ENCODE measurements at places on chromosomes 16 and 17.

DNA sequence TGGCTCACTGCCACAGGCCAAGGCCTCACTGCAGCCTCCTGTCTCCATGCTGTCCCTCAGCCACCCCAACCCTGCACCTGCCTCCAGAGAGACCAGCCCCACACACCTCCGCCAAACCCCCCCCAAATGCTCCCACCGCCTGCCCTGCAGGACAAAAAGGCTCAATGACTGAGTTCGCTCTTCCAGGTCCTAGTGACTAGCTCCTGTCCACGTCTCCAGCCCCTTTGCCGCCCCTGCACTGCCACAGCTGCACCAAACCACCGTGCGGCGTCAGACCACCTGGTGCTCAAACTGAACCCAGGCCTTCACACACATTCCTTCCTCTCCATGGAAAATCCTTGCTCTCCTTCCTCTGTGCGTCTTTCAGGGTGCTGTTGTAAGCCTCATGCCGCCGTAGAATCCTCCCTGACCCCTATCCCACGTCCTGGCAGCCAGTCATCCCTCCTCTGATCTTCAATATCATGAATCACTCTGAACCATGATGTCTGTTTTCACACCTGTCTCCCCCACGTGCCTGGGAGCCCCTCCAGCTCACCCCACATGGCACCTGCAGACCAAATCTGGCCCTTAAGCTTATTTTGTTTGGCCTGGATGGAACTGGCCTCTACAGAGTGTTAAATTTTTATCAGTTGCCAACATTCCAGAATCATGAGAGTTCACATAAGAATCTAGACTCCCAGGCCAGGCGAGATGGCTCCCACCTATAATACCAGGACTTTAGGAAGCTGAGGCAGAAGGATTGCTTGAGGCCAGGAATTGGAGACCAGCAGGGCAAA lies 4.3 kb upstream of the GSG1L start:
- no peak for DNase-seq

GRCh38 chr16:22732400-22732799 lies 81.6 kb upstream of the HS3ST2 start:
- DNase-seq, result no peak

DNA sequence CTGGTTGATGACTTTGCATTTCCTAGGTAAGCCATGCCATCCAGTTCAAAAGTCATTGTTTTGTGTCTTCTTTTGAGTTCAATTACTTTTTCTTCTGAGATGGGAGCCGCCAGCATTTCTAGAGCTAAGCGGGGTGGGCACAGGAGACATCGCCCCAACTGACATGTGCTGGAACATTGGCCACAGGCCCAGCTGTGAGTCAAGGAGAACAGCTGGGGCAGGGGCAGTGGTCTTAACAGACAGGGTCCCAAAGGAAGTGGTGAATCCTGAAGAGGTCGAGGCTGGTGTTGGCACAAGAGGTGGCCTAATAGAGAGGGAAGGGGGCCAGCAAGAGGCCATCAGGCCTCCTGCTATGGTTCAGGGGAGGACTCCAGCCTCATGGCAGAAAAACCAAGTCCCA lies 17.1 kb downstream of the RAB11FIP4 start:
- DNase-seq, result no peak

- DNase-seq, result no peak
Measured at GRCh38 chr17:43874293-43874692, 27.3 kb downstream of the CD300LG start.

DNA sequence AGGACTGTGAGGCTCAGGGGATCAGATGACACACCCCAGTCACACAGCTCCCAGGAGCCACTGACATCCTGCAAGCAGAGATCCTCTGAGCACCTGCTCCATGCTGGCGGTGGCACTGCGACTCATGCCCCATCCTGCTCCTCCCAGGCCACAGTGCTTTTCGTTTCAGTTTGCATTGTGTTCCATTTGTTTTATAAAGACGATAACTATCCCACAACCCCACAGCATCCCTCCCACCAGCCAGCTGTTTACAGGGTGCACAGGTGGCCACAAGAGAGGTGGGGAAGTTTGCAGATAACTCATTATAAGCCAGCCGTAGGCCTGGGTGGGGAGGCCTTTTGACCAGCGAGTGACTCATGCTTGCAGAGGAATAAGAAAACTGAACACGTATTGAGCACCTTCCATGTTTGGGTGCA lies 28.2 kb downstream of the BCO1 start:
- no peak for DNase-seq

DNA sequence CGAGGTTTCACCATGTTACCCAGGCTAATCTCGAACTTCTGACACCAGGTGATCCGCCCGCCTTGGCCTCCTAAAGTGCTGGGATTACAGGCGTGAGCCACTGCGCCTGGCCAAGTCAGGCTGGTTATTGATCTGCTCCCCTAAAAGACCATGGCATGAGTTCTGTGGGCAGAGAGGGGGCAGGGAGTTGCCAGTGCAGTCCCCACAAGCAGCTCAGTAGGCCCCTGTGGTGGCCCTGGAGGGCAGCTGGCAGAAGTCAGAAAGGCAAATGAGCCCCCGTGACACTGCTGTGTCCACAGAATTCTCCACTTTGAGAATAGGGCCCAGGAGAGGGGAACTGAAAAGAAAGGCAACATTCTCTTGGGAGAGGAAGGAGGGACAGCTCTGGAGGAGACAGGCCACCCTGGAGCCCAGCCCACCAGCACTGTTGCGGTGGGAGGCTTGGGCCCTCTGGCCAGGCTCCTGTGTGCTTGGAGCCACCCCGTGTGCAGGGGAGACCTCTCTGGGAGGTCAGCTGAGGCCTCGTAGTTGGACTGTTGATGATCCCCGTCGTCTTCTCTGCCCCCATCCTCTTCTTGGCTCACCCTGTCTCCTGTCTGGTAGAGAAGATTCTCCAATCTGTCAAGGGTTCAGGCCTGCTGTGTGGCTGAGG lies 2.1 kb upstream of the AMDHD2 start:
- no peak for DNase-seq

DNA sequence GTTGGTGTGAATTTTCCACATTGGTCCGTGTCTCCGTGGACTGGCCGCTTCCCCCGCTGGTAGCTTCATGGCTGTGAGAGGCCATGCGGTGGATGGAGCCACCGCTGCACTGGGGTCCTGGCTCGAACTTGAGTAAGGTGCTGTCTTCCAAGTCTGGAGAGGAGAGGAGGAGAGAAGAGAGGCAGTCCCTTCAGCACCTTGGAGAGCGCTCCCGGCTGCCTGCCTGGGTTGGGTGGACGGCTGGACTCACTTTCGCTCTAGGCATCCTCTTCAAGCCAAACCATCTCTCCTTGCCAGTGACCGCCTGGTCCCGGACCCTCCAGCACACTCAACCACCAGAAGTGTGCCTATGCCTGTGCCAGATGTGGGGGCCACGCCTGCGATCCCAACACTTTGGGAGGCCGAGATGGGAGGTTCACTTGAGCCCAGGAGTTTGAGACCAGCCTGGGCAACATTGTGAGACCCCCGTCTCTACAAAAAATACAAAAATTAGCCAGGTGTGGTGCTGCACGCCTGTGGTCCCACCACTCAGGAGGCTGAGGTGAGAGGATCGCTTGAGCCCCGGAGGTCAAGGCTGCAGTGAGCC lies 6.2 kb downstream of the JPH3 start:
- DNase-seq, result no peak

- no peak for DNase-seq
Measured at GRCh38 chr16:1786242-1787055, 3.7 kb downstream of the NUBP2 start.

- DNase-seq, result peak; percentile 80
Measured at GRCh38 chr17:50133769-50134099, 3.8 kb upstream of the SAMD14 start.

DNA sequence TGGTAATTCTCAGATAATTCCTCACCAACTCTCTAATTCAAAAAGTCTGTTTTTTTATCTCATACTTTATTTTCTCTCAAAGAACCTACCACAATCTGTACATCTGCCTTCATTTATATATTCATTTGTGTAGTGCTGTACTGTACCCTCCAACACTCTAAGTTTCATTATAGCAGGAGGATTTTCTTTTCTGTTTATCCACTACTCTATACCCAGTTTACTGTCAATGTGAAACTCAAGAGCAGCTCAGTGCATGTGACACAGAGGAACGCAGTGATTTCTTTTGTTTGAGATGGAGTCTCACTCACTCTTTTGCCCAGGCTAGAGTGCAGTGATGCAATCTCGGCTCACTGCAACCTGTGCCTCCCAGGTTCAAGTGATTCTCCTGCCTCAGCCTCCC lies 117.8 kb downstream of the ADAMTS18 start:
- no peak for DNase-seq

GRCh38 chr17:4247361-4247970 lies 16.3 kb downstream of the ANKFY1 start:
- DNase-seq, result no peak

- no peak for DNase-seq
Measured at GRCh38 chr17:77450742-77451244, 310.0 kb downstream of the SEC14L1 start.

- DNase-seq, result no peak
Measured at GRCh38 chr16:21613781-21614180, 14.4 kb downstream of the METTL9 start.

GRCh38 chr16:48613061-48613957 lies 3.3 kb upstream of the N4BP1 start:
- no peak for DNase-seq

All from D721Med (cell line).